Left kidney (tissue), 8 donors: ENCODE measurements at places on chromosomes 13 and 19.

DNA sequence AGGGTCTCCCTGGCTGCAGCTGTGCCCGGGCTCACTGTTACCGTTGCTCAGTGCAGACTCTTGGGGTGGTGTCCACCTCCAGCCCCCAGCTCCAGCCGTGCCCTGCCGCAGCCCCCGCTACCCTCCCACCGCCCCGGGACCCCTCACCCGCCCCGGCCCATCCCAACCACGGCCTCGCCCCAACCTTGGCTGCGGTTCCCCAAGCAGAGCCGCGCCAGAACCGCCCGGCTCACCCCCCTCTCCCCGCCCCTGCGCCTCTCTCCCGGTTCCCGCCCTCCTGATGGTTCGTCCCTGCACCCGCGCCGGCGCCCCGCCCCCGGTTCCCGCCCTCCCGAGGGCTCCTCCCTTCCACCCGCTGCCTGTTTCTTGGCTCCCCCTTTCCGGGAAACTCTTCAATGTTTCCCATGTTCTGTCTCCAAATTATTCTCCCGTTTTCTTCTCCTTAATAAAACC is 40.3 kb downstream of the ANKRD10 start:
- DNase-seq = peak; percentile 80

DNA sequence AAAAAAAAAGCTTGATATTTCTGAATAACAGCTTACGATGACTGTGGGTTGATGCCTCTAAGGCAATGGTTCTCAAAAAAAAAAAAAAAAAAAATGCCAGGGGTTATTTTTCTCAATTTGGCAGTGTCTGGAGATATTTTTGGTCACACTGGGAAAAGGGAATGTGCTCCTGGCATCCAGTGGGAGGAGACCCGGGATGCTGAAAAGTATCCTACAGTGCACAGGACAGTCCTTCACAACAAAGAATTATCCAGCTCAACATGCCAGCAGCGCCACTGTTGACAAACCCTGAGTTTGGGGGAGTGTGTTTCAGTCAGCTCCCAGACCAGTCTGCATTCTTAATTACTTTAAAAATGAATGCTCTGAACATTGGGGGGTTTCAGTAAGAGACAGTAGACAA is 54.5 kb downstream of the FLT3 start:
- no peak for DNase-seq

GRCh38 chr13:110559986-110560385 is 1.5 kb downstream of the RAB20 start:
- no peak for DNase-seq

- DNase-seq = no peak
These were observed 3.6 kb upstream of the REXO1 start for GRCh38 chr19:1851654-1852580.

- no peak for DNase-seq
These were observed 19.8 kb downstream of the ADPRHL1 start for GRCh38 chr13:113433391-113433916.

- DNase-seq = no peak
These were observed at the start of gene GRIN2D for GRCh38 chr19:48393559-48394330. GRIN2D (plus strand) TSS chr19:48393668; CDS start chr19:48398393, 4,725 bp downstream.

DNA sequence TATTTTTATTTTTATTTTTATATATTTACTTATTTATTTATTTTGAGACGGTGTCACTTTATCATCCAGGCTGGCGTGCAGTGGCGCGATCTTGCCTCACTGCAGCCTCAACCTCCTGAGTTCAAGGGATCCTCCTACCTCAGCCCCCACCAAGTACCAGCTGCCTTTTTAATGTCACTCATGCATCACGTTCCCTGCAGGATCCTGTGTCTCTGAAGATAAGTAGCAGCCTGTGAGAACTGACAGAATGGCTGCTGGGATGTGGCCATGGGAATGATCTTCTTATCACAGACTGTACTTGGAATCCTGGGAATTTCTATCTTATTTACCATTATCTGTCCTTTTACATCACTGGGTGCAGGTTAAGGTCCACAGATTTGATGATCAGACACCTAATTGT is 9.2 kb upstream of the ZNF761 start:
- no peak for DNase-seq

DNA sequence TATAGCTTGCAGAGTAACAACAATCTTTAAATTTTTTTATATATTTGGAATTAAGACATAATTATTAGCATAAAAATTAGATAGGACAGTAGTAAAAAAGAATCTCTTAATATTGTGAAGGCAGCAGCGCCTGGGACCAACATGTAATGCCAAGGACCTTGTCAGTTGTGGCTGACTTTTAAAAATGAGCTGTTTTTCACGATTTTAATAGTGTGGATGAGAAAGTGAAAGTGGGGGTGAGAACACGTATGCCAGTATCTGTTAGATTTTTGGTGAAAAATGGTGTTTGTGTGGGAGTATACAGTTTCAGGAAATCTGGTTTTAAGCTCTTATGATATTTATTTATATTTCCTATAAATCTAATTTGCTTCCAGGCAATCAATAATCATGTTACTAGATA is 125.2 kb downstream of the LMO7 start:
- no peak for DNase-seq

- no peak for DNase-seq
These were observed 94.5 kb downstream of the ARHGEF7 start for GRCh38 chr13:111209613-111210012.

DNA sequence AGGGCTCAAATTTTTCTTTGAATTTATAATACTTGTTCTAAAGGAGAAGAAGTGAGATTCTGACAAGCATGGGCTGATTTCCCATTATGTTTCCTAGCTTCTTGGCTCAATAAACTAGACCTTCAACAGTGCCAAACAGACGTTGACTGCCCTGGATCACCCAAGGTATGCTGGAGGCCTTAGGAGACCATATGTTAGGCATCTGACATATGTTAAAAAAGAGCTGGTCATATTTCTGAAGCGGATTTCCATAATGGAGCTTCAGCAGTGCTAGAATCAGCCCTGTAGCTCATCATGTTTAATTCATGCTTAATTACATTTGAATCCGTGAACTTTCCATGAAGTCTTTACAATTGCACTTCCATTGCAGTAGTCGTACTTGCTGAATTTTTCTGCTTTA is 653.3 kb downstream of the DIAPH3 start:
- DNase-seq = no peak

- no peak for DNase-seq
These were observed 13.9 kb downstream of the TFDP1 start for GRCh38 chr13:113598481-113598880.

GRCh38 chr13:54415753-54416366 is 1387.2 kb downstream of the OLFM4 start:
- no peak for DNase-seq
